Right cardiac atrium (tissue), 5 donors: ENCODE measurements at places on chromosomes 6 and 20. TPM values are rescaled to one million over a fixed set of nuclear protein-coding genes. Genes with fewer than 3 reads are reported as not detected.

Gene FAM209B
- total RNA-seq, result not detected

DNA sequence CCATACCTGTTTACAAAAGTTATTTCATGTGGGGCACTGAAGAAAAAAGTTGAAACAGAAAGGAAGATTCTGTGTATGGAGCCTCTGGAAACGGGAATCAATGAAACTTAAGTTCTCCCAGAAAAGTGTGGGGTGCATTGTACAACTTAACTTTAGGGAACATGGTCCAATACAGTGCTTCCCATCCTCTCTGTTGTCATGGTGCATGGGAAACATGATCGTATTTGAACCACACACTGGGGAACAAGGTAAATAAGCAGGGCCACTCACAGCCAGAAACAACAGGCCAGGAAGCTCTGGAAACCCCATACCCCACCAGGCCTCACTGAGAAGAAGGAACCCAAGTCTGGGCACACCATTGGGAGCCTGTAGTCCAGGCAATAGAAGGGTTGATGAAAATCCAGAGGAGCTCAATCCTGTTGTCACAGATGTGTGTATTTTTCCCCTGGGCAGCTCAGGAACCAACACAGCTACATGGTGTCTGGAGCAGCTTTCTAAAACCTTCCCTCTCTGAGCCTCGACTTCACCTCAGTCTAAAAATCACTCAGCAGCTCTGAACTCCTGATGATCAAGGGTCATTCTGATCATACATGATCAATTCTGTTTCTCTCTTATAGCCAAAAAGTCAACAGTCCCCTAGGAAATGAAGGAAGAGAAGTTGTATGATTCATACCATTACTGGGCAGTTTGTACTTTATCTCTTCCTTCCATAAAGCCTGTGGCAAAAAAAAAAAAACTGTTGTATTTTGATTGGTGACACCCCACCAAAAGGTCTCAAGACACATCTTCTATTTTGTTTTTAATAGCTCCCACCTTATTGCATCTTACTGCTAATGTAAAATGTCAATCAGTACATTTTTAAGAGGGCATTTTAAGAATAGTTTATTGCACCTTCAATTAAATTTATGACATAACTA, 198.5 kb upstream of the TAB2 start:
- DNase-seq, result no peak

DNA sequence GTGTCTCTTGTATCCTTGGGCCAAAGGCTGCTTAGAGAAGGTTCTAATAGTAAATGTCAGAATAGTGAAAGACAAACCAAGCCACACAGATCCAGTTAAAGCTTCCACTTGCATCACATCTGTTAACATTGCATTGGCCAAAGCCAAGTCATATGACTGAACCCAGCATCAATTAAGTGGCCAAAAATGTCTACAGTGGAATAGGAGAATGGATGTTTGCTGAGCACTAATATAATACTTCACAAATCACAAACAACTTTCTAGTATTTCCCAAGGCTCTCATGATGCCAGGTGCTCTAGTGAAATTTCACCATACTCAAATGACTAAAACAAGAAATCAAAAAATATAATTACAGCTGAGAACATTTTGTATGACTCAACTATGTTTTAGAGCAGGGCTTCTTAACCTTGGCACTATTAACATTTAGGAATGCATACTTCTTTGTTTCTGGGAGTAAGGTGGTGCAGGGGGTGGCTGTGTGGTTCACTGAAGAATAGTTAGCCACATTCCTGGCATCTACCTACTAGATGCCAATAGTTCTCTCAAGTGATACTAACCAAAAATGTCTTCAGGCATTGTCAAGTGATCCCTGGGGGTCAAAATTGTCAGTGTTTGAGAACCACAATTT, 148.0 kb upstream of the SPTLC3 start:
- DNase-seq, result no peak

GRCh38 chr6:9647599-9647998, 767.3 kb downstream of the TFAP2A start:
- no peak for DNase-seq

- DNase-seq, result no peak
Observed at GRCh38 chr6:122730775-122731386, 48.6 kb upstream of the FABP7 start.

- DNase-seq, result no peak
Observed at GRCh38 chr6:156760377-156760776, 16.8 kb upstream of the ARID1B start.

- DNase-seq, result no peak
Observed at GRCh38 chr6:107819964-107820337, 4.2 kb downstream of the SCML4 start.

GRCh38 chr20:43460172-43460829, 2.6 kb downstream of the SRSF6 start:
- no peak for DNase-seq
